ENCODE measurements at places on chromosomes 12 and 14.
A peak's percentile ranks its signal among the peaks of the same experiment; 100 is the strongest.

DNA sequence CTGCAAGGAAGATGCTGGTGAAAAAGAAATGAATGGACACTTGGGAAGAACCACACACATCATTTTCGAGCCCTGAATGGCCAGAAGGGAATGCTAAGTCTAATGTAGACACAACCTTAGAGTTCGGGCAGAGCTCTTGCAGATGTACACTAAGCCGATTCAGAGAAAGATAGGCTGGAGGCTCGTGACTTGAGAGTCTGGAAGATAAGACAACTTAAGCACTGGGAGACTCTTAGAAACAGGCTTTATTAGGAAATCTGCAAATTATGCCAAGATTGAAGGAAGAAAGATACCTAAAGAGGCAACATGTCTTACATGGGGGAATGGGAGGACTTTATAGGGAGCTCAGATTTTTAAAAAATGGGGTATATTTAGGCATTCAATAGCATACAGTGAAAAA lies 13.5 kb downstream of the TBPL2 start:
- DNase-seq, result no peak

DNA sequence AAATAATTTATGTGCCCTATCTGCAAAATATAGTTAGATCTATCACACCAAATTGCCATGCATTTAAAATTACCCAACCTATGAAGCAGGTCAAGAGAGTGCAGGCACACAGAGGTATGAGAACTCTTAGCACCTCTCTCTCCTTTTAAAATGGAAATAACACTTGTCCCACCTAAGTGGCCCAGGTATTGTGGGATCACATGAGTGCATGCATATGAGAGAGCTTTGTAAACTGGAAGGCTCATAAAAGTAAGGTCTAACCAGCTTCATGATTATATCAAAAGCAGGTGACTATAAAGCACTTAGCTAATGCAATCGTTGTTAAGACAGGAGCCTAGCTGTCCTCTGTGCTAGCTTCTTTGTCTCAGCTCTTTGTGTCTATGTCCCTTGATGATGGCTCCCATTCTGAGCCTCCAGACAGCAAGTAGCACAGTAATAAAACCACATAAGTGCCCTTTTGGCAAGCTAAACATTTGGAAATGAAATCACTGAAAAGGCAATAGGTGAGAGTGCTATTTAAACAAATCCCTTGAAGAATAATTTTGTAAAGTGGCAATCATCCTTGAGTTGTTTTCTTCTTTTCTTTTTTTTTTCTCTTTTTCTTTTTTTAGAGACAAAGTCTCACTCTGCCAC lies 219.0 kb downstream of the NTF3 start:
- no peak for DNase-seq

DNA sequence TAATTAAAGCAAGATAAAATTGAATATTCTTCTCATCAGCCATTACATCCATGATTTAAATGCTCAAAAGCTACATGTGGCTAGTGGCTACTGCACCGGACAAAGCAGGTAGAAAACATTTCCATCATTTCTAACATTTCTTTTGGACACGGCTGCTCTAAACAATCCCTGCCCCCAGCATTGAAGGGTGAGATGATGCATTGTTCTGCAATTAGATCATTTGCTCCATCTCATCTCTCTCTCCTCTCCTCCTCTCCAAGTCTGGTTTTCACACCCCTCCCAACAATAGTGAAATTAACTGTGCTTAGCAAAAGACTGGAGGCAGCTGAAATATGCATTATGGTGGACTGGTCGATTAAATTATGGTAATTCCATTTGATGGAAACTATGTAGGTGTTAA lies 288.5 kb downstream of the KSR2 start:
- peak; percentile 74 for DNase-seq

- DNase-seq, result no peak
These were observed 210.4 kb upstream of the RGS6 start for GRCh38 chr14:71721791-71722190.

GRCh38 chr14:68878908-68879307 lies 86.0 kb upstream of the ZFP36L1 start:
- no peak for DNase-seq

DNA sequence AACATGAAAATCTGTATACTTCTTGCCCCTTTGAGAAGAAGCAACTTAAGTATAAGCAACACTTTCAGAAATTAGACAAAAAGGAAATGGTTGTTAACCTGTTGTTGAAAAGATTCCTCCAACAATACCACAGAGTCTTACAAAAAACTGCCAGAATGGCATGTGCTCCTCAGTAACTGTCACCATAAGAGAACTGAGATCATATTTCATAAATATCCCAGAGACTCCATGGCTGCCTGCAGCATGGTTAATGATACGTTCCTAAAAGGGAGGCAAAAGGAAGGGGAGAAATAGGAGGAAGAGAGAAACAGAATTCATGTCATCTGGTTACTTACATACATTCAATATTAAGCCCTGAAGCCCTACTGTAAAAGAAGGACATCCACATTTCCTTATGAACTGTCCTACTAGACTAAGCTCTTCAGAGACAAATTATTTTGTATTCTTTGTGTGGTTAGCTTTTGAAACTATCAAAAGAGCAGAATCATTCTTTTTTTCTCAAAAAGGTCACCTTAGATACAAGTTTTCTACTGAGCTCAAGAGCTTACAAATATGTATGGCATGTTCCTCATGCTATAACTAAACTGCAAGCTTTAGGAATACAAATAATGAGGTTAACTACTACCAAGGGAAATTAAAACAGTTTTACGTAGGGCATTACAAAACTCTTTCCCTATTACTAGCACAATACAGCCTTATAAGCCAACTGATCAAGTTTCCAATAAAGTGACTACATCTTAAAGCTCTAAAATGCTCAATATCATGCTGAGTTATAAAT lies 37.8 kb downstream of the ERGIC2 start:
- DNase-seq, result no peak

GRCh38 chr12:54796991-54797390 lies 57.3 kb upstream of the MUCL1 start:
- DNase-seq, result no peak

- DNase-seq, result no peak
These were observed 199.0 kb downstream of the RAD51B start for GRCh38 chr14:68018598-68018997.

DNA sequence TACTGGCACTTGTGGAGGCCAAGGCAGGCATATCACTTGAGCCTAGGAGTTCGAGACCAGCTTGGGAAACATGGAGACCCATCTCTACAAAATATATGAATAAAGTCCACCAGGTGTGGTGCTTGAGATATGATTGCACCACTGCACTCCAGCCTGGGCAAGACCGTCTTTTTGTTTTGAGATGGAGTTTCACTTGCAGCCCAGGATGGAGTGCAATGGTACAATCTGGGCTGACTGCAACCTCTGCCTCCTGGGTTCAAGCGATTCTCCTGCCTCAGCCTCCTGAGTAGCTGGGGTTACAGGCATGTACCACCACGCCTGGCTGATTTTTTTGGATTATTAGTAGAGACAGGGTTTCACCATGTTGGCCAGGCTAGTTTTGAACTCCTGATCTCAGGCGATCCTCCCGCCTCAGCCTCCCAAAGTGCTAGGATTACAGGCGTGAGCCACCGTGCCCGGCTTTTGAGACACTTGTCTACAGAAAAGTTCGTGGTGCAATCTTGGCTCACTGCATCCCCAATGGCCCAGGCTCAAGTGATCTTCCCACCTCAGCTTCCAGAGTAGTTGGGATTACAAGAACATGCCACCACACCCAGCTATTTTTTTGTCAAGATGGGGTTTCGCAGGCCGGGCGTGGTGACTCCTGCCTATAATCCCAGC lies 16.3 kb upstream of the ATP5F1B start:
- DNase-seq, result no peak

GRCh38 chr14:57987051-57987450 lies 121.2 kb upstream of the SLC35F4 start:
- DNase-seq, result no peak

DNA sequence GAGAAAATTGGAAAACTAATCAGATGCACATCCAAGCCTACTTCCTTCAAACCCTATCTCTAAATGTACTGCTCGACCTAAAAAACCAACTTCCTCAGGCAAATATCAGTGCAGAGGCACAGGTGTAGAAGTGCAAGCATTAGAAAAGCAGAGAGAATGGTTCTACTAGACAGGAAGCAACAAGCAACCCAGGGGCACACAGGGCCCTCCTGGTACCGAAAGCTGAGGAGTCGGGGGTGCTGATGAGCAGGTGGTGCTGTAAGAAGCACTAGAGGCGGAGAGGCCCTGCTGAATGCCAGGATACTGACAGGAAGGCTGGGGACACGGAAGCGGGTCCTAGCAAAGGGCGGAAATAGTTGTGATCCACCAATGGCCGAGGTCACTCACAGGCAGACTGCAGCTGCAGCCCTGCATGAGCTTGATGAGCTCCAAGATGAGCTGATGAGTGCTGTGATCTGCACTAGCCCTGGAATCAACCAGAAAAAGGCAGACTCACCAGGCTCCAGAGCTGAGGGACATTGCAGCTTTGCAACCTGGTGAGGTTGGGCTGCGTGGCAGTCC lies 85.9 kb downstream of the TTC7B start:
- DNase-seq, result peak; percentile 33

Data from dermis blood vessel endothelial cell (primary cell).